Fibroblast of skin of left biceps (primary cell): ENCODE measurements at places on chromosomes 11 and 22.
A peak's percentile ranks its signal among the peaks of the same experiment; 100 is the strongest.

- no peak for DNase-seq
Observed at GRCh38 chr22:45781459-45781858, 109.8 kb downstream of the ATXN10 start.

- DNase-seq = no peak
Observed at GRCh38 chr11:114785820-114786219, 107.5 kb downstream of the NXPE2 start.

DNA sequence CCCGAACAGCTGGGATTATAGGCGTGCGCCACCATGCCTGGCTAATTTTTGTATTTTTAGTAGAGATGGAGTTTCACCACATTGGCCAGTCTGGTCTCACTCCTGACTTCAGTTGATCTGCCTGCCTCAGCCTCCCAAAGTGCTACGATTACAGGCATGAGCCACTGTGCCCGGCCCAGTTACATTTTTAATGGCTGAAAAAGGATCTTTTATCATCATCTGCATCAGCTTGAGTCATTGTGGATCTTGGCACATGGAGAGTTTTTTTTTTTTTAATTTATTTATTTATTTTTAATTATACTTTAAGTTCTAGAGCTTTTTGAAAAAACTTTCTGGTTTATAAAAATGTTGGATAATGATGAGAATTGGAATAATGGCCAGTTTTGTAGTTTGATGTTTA, 8.6 kb downstream of the IGHMBP2 start:
- DNase-seq = no peak

DNA sequence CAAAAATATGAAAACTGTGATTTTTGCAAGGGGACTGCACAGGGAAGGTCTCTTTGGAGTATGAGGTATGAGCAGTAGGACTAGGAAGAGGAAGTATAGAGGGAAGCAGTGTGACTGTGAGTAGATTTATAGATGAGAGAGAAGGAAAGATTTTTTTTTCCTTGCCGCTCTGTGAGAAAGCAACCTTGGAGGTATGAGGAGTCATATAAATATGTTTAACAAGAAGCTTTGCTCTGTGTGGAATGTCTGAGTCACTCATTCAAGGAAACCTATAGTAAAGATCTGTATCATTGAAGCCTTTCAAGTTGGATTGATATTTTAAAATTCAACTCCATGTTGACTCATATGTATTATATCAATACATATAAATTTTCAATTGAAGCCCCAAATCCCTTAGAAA, 26.2 kb downstream of the DNHD1 start:
- peak; percentile 26 for DNase-seq

GRCh38 chr11:1853376-1854131, 670 bp downstream of the LSP1 start:
- DNase-seq = no peak

DNA sequence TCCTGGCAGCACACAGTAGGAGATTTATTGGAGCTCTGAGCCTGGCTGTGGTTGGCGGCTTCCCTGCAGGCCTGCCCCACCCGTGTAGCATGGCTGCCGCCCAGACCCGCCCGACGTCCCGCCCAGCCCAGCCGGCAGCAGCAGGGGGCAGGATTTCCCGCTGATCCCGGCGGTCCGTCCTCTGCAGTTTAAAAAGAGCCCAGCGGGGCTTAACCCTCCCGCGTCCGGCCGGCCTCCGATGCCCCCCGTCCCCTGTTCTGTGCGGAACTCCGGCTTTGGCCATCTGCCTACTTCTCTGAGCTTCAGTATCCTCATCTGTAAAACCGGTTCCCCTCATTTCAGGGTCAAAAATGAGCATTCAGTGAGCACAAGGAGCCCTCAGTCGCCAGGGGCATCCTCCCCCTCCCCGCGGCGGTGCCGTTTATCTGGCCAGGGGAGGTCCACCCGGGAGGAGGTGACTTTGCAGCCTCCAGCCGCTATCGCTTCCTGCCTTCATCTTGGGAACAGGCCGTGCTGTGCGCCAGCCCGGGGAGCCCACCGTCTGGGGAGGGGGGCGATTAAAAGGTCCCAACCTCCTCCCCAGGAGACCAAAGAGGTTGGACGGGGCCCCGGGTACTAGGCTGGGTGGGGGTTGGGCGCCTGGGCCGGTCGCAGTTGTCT, at the start of gene GAS2L1:
Gene GAS2L1 (plus strand): TSS at position 476 of the 660 bp plus-strand sequence. CDS start 1,456 bp downstream, outside the sequence.
- peak; percentile 35 for DNase-seq

GRCh38 chr11:16840951-16841350, 102.5 kb downstream of the C11orf58 start:
- no peak for DNase-seq

DNA sequence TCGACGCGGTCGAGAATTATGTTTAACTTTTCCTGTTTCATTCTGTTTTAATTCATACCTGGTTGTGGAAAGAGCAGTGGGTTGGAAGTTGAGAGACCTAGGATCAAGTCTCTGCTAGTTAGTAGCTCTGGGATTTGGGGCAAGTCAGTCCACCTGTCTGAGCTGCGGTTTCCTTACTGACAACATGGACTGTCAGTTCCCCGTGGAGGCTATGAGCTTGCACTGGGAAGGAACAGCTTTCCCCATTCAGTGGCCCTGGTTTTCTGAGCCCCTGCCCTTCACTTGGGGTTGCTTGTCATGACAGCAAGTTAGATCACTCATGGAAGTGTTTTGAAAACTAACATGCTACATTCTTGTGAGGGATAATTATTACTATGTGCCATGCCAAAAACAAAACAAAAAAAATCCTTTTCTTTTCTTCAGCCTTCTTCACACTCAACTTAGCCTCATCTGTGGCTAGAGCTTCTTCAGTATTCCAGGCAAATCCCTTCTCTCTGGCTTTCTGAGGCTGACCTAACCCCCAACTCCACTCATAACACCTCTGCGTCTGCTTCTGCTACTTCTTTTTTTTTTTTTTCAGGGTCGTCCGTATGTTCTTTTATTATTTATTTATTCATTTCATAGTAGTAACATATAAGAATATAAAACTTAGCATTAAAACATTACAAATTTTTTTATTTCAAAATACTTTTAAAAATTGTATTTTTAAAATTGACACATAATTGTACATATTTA, 43.0 kb upstream of the ZBED5 start:
- DNase-seq = no peak

GRCh38 chr11:911031-911889, 650 bp upstream of the CHID1 start:
- no peak for DNase-seq

DNA sequence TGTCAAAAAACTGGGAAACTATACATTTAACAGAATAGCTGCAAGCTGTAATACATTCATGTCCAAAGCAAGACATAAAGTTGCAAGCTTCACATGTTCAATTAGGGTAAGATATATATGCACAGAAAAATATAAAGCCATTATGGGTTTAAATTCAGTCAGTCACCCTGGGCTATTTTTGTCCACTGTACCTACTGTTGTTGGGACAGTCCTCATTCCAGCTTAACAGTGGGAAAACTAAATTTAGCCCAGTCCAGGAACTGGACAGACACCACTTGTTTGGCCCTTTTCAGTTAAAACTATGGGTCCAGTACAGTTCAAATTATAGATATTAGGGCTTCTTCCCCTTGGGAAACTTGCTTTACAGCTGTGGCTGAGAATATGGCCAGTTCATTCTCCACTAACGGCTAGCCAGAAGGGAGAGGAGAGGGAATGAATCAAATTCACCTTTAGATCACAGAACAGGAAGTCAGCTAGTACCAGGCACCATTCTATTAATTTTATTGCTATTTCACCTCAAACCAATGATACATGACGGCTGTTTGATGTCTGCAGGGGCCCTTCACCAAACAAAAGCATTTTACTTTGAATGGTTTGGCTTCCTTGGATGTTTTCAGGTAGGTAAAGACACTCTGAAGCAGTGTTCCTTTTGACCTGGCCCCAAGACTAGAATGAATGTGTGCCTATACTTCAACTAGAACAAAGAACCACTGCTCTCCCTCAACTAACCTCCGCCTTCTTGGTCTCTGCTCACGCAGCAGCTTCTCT, 22.2 kb downstream of the ZNF280B start:
- DNase-seq = no peak
